ENCODE measurements at places on chromosomes 4 and X.

DNA sequence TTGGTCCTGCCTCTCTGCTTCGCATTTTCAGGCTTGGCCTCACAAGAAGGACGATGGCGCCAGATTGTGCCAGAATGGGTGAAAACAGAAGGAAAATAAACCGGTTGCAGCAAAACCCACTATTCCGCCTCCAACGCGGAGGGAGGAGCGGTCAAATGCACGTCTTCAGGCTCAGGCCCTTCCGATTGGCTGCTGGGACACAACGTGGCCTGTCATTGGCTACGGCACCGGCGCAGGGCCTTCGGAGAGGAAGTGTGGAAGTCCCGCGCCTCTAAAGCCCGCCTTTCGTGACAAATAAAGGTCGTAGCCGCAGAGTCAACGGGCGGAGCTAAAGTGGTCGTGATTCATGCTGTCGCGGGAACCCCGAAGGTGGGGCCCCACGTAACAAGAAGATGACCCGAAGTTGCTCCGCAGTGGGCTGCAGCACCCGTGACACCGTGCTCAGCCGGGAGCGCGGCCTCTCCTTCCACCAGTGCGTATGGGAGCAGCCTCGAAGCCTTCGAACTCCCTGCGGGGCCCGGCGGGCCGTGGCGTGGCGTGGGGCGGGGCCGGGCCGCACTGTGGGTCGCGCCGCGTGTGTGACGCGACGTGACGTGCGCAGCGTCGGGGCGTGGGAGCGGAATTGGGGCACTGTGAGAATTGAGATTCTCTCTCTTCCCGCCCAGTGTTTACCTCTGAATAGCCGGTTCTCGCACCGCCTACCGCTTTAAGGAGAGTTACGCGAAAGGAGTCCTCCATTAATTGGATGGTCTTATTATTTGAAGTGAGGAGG, at the start of gene THAP9:
Gene THAP9 (plus strand): TSS at position 325 of the 772 bp plus-strand sequence. CDS start 68 bp downstream, at position 393.
- peak; percentile 99 for DNase-seq

DNA sequence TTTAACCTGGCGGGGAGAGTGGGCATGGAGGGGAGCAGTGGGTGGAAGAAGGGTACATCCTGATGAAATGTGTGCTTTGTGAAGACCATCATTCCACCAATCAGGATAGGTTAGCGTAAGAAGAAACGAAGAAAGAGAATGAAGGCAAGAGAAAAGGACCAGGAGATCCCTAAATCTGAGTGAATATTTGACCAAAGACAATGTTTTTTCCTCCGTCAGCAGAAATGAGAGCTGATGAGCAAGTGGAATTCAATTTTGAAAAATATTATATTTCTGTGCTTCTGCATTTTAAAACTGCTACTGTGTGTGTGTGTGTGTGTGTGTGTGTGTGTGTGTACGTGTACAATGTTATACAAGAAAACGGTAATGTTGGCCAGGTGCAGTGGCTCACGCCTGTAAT, 58.3 kb upstream of the NOCT start:
- no peak for DNase-seq

DNA sequence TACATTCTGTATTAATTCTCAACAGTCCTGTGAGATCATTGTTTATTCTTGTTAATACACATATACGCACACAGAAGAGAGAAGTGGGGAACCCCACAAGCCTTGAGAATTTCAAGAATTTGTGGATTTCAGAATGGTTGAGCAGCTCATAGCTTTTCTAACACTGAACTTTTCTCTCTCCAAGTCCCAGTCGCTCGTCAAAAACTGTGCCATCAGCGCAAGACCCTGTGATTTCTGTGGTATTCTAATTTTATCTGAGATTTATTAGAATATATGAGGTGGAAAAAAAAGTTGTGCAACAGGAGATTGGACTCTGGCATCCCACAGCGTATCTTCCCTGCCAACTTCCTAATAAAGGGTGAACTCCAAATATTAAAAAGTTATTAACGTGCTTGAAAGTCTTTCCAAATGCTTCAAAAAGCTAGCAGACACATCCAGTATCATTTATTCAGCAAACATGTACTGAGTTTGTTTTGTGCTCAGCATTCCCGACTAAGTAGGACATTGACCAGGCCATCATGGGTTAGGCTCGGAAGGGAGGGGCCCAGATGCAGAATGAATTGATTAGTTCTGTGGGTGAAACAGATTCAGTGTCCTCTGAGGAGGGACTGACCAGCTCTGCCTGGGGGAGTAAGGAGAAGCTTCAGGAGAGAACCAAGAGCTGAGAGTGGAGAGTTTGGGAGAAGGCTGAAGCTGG, 165.6 kb downstream of the CBR4 start:
- DNase-seq, result no peak

DNA sequence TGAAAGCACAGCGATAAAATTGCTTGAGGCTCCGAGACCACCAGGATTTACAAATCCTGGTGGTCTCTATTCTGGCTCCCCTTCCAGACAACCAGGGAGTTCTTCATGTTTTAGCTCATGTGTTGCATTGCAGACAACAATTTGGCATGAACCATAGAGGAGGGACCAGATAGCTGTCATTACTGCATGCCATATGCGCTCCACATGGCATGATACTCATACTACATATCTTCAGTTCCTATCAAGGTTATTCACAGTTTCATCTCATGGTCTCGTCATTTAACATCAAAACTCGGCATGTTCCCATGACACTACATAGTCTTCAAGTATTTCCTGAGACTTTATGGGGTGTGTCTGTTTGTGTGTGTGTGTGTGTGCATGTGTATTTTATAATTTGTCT, 220.3 kb downstream of the OR13H1 start:
- no peak for DNase-seq

DNA sequence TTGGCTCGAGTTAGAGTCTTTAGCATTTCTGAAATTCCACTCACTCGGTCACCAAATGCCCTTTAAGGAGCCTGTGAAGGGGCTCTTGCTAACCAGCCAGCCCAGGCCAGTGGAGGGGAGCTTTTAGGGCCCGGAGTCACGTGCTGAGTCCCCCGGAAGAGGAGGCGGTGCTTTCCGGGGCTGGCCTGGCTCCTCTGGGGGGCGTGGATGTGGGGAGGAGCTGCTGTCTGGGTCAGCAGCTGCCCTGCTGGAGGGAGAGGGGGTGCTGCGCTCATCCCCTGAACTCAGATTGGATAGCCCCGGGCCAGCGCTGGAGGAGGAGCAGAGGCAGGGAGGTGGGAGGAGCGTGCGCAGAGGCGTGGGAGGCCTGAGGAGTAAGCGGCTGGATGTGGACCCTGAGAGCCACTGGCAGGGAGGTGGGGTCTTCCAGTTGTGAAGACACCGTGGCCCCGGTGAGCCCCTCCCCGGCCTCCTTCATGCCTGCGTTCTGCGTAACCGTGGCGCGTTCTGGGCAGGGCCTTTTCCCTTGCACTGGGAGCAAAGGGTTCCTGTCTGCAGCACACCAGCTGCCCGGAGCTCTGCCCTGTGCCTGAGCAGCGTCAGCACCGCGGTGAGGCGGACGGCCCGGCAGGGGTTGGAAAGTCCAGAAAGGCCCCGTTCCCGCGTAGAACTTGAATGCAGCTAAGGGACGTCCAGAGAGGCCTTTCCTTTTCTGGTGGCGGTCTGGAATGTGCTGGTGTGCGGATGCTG, 19.7 kb downstream of the MAEA start:
- DNase-seq, result no peak

All from DMS53 (cell line).